ENCODE measurements at places on chromosomes 16 and 17.

- DNase-seq, result no peak
These were observed 43.9 kb downstream of the TRARG1 start for GRCh38 chr17:1323336-1323735.

DNA sequence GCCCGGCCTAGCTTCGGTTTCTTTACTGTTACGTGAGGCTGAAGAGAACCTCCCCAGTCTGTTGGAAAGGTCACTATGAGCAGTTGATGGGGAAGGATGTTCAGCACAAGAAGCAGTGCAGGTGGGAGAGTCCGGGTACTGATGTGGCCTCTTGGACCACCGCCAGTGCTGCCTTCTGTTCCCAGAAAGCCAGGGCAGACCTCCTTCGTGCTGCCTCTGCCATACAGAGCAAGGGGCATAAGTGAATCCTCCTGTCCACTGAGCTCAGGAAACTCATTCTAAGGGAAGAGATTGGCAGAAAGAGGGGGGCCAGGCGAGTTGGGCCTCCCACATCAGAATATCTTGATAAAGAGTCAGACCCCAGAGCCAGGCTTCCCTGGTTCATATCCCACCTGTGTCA is 3.7 kb downstream of the PPP4C start:
- DNase-seq, result no peak

- no peak for DNase-seq
These were observed 367.5 kb downstream of the XYLT1 start for GRCh38 chr16:17103216-17103615.

DNA sequence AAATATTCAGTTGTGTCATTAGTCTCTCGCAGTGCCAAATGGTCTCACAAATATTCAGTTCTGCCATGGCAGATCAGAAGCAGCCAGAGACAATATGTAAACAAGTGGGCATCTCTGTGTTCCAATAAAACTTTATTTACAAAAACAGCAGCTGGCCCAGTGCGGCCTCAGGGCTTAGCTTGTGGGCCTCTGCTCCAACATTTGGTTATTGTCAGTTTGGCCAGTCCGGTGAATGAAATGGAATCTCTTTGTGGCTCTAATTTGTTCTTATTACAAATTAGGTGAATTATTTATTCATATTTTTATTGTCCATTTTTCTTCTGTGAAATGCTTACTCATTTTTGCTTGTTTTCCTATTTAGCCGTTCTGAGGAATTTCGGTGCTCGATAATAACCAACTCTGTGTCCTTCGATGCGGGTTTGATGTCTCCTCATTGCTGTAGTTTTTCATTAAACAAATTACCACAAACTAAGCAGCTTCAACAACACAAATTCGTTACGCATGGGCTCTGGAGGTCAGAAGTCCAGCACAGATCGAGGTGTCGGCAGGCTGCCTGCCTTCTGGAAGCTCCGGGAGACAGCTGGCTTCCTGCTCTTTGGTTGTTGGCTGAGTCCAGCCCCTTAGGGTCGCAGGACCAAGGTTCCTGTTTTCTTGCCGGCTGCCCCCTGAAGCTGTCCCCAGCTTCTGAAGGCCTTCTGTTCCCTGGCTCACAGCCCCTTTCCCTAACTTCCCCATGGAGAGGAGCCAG is 4.1 kb upstream of the SLC38A10 start:
- DNase-seq, result no peak
